ENCODE measurements at places on chromosomes 16 and 17.
A peak's percentile ranks its signal among the peaks of the same experiment; 100 is the strongest.

DNA sequence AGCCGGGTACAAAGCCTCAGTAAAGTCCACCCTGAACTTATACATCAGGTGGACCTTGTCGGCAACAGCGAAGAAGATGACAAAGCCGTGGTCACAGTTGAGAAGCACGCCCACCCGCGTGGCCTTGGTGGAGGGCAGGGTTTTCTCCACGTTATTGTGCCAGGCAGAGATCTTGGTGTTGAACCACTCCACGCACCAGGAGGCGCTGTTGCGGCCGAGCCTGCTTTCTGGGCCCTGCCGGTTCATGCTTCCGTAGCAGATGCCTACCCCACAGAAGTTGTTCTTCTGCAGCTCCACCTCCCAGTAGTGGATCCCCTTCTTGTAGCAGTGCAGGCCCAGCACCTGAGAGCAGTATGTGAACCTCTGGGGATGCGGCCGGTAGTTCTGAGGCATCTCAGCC is 22.1 kb downstream of the TRIM25 start:
- no peak for DNase-seq

DNA sequence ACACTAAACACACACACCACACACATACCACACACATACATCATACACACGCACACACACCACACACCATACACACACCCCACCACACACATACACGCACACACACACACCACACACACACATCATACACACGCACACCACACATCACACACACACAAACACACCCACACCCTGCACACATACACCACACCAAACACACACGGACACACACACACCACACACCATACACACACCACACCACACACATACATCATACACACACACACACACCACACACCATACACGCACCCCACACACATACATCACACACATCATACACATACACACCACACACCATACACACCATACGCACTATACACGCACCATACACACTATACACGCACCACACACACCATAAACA is 3.7 kb upstream of the SOX8 start:
- DNase-seq, result no peak

DNA sequence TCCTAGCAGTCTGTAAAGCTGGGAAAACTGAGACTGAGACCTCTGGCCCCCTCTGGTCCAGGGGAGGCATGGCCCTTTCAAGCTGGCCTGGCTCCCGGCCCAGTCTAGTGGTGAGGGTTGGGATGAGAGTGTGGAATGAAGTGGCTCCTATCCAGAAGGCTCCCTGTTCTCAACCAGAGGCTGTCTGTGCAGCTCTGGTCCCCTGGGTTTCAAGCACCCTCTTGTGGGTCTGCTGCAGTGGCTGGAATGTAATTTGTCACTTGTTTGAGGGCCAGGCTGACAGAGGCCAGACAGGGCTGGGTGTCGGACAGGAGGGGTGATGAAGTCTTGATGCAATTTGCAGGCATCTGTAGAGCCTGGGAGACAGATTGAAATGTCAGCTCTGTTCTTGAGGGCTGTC is 22.1 kb upstream of the PHF12 start:
- DNase-seq, result peak; percentile 83

DNA sequence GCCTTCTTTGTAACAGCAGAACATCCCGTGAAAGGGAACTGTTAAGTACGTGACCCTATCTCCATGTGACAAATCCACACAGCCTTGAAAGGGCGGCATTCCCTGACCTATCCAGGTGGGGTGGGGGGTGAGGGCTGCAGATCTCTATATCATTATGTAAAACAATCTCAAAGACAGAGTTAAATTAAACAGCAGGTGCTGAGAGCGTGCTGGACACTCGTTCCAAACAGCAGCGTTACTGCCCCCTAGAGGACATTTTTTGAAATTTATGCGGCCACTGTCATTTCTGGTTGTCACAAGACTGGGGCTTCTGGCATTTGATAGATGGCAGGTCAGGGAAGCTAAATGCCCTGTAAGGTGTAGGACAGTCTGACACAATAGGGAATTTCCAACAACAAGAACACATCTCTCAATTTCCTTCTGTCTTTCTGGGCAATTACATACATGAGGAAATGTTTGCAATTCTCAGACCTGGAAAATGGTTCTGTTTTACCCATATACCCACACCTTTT is 6.7 kb upstream of the SLC25A39 start:
- DNase-seq, result peak; percentile 68

DNA sequence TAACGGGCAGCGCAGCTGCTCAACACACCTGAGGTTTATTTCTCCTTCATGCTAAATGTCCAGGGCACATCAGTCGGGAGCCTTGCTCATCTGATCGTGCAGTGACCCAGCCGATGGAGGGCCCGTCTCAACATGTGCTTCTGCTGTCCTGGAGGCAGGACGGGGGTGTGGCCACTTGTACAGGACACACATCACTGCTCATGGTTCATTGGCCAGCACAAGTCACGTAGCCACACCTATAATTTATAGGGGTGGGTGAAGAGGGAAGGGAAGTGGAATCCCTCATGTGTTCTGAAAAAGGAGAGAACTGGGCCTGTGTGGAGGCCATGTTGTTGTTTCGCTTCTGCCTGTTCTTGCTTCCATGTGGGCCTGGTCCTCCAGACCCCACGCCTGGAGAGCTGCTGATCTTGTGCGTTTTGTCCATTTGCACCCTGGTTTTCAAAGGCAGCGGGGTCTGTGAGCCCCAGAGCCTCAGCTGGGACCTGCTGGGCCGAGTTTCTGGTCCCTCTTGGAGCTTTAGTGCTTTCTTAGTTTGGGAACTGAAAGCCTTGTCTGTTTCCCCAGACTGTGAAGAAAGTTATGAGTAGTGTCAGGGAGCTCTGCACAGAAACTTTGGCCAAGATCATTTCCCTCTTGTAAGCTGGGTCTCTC is 60.5 kb downstream of the CMIP start:
- no peak for DNase-seq

GRCh38 chr17:59367657-59368045 is 36.2 kb downstream of the YPEL2 start:
- DNase-seq, result no peak

Data from fibroblast of skin of back (primary cell).